ENCODE measurements at places on chromosomes 2 and 18. TPM values are rescaled to one million over a fixed set of nuclear protein-coding genes. Genes with fewer than 3 reads are reported as not detected.

The FN1 gene
- total RNA-seq: 592 TPM

The C1QL2 gene
- total RNA-seq: 4.1 TPM

The FAP gene
- 82.5 TPM for total RNA-seq

The LYPD6B gene
- 6.8 TPM for total RNA-seq

The RNF138 gene
- total RNA-seq: 30.7 TPM

The OXER1 gene
- total RNA-seq: 4.3 TPM

The MCEE gene
- total RNA-seq: 28.5 TPM

All from camera-type eye (tissue), 1 donor.